CD4-positive, alpha-beta T cell treated with Interleukin-15 for 1 hour (primary cell): ENCODE measurements at places on chromosomes 5 and 9.

DNA sequence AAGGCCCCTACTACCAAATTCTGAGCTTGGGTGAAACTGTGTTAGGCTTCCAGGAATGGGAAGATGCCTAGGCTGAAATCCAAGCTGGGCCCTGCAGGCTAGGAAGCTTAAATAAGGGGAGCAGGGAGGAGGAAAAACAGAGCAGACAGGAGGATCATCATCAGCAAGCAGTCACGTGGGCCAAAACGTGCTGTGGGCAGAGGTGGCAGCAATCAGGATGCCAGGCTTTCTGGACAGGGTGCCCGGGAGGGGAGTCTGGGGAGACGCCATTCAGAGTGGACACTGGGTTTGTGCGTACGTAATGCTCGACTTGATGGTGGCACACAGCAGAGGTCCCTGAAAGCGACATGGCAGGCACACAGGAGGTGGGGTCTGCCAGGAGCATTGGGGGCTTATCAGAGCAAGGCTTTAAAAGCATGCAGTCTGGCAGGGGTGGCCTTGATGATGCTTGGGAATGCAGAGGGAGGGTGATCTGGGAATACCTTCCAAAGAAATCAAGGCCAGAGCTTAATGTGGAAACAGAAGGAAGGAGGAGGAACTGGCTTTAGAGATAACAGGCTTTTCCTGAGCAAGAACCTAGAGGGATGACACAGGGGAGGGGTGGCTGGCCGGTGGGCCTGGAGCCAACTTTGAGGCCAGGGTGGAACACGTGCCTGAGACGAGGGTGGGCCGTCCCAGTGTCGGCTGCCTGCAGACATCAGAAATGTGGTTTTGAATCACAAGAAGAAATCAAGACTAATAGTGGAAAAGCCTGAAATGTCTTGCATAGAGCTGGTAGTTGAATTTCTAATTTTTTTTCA lies 212.5 kb downstream of the GADD45G start:
- DNase-seq = no peak

- DNase-seq = no peak
Measured at GRCh38 chr5:31492869-31493268, 39.0 kb downstream of the DROSHA start.

DNA sequence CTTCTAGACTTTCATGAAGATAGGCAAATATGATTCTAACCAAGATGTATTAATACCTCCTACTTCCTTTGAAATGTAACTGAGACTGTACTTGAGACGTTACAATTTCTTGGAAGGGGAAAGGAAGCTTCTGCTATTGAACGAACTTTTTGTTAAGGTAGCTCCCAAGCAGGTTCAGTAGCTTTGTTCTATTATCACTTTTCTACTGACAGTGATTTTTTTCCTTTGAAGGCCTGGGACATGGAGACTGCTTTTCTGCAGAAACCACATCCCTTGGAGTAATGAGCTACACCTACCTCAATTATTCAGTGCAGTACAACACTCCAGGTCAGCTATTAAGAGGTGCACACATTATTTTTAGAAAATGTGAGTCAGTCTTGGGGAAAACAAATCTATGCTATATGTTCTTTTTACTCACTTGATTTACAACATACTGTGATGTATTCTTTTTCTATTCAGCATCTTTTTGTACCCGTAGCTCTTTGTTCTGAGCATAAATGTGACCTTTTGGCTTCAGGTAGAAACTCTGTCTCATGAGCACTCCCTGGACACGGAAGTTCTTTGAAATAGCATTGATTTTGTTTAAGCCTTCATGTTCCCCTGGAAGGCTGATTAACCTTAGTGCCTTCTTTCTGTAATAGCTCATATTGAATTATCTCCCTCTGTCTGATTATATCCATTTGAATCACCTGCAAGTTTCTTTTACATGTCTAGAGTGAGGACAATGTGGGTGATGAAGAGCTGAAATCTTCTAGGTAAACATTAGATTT lies 56.5 kb upstream of the CDKN2B start:
- no peak for DNase-seq

DNA sequence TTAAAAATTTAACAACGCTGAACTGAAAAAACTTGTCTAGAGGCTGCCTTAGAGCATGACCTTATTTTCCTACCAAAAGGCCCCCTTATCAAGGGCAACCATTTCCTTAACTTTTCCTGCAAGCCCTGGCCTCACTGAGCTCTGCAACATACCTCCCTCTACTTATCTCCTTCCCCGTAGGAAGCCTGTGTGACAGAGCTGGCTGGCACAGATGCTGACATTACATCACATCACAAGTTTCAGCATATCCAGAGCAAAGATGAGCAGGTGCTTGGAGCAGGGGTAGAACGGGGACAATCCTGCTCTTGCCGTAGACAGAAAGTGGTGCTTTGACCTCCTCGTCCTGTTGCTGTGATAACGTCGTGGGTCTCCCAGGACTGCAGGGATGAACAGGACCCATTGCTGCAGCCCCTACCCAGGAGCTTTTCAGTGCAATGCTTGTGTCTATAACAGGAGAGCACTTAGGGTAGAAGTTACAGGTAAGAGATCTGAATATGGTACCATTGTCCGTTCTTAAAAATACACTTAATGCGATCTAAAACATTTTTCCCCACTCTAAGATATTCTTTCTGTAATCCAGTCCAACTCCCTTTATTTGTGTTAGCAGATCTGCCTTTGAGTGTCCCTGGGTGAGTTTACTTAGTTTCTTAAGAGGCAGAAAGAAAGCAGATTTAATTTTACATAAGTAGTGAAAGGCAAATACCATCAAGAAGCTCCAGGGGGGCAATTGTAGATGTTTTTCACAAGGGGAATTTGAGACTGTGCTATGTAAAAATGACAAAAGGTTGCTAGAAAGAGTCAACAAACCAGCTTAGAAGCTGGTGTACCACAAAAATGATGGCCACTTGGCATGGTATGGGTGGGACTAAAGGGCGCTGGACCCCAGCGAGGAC lies 101.9 kb upstream of the EFNA5 start:
- no peak for DNase-seq

DNA sequence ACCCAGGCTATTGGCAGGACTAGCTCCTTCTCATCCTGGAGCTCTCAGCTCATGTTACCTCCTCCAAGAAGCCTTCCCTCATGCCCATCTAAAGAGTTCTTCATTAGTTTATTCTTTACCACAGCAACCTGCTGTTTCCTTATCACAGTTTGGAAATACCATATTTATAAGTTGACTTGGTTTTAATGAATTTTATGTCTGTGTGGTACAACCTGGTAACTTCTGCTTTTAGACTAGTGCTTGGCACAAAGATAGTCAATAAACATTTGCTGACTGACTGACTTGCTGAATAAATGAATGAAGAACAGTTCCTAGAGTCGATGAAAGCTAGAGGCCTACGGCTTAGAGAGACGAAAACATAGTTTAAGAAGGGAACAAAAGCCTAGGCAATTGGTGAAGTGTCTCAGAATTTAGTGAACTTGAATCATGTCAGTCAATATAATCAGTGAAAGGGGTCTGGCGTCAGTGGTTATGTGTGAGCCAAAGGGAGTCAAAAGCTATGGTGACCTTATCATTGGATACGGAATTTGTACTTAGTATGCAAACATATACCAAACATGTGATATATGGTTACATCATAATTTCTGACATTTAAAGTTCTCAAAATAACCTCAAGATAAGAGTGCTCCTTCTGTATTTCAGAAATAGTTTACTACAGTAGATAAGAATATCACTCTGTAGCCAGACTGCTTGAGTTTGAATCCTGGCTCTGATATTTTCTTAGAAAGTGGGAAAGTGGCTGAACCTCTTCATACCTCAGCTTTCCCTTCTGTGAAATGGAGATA lies 239.5 kb downstream of the MCTP1 start:
- DNase-seq = no peak

DNA sequence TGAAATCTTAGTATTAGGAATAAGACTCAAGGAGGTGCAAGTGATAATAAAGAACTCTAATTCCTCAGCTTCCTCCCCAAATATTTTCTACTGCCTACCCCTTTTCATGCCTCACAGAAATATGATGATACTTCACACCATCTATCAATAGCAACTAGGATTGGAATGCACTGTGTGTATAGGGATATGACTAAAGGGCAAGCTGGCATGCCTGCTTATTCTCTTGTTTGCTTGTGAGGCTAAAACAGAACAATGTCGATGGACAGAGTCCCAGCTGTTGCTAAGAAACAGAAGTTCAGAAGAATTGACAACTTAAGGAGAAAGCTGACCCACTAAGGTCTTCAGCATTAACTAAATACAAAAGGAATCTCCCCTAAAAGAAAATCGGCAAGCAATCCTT lies 9.7 kb upstream of the CHD1 start:
- no peak for DNase-seq

DNA sequence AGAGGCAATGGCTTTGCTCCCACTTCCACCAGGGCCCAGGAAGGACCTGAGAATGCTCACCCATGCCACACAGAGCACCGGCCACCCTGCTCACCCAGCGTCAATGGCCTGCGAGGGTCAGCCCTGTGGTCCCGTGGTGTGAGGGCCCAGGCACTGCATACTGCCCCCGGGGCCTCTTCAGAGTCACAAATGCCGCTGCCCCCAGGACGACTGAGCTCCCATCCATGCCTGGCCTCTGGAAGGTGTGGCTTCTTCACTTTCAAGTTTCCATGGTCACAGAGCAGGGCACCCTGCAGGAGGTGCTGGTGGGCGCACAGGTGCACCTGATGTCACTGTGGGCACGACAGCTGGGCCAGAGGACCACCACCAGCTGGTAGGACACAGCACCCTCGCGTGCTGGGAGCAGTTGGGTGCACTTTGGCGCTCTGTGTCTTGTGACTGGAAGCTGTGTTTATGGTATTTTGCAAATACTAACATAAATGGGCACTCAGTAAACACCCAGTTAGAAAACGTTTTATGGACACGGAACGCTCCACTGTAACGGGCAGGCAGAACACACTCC lies 12.5 kb upstream of the ZDHHC11 start:
- DNase-seq = no peak

GRCh38 chr5:73786043-73786831 lies 160.2 kb downstream of the ARHGEF28 start:
- no peak for DNase-seq

DNA sequence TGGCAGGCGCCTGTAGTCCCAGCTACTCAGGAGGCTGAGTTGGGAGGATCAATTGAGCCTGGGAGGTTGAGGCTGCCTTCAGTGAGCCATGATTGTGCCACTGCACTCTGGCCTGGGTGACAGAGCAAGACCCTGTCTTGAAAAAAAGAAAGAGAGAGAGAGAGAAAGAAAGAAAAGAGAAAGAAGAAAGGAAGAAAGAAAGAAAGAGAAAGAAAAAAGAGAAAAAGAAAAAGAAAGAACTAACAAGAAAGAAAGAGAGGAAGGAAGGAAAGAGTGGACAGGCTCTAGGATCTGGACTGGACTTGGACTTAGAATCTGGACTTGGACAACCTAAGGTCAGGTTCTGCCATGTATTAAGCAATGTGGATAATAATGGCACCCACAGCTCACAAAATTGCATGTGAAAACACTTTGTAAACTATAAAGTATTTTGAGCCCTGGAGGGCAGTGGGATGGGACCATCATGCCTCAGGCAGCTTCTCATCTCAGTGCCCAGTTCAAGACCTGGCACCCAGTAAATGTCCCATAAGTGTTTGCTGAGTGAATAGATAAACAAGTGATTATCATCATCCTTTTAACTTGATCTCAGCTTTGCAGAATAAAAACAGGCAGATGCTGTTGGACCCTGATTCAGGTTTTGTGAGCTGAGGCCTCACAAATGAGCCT lies 12.8 kb upstream of the PHF19 start:
- no peak for DNase-seq

DNA sequence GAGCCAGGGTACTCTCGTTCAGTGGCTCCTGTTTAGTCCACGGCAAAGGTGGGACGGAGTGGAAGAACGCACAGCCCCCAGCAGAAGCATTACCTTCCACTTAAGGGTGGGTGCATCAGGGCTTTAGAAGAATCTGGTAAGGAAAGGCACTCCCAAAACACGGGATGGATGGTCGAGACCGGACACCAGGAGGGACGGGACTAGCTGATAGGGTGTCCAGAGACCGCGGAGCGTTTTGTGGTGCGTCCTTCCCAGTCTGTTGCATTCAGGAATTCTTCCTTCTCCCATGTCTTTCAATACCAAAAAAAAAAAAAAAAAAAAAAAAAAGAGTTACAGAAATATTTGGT lies 545 bp upstream of the CTSV start:
- DNase-seq = no peak

GRCh38 chr5:56625541-56625940 lies 189.8 kb upstream of the MAP3K1 start:
- DNase-seq = no peak

- DNase-seq = no peak
Measured at GRCh38 chr5:318341-318897, 3.1 kb upstream of the AHRR start.

DNA sequence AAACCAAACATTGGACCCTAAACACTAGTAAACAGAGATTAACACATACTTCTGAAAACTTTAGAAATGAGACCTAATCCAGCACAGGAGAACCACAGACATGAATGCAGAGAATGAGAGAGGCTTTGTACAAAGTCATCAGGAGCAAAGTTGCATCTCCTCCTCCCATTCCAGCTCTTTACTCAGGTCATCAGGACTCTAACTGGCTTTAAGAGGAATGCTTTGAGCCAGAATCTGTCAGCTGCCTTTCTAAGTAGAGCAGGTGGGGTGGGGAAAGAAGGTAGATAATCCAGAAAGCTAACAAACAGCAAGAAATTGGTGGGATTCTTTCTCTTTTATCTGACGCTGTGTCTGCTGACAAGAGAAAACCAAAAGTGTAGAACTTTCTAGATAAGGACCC lies 582.7 kb upstream of the DMAC1 start:
- no peak for DNase-seq

GRCh38 chr9:114303571-114303970 lies 19.3 kb upstream of the ORM1 start:
- DNase-seq = no peak

GRCh38 chr5:142609142-142609541 lies 76.7 kb downstream of the FGF1 start:
- DNase-seq = no peak

- no peak for DNase-seq
Measured at GRCh38 chr9:93225417-93225816, 41.5 kb downstream of the WNK2 start.

GRCh38 chr5:137254119-137255090 lies 244.7 kb downstream of the SPOCK1 start:
- no peak for DNase-seq

DNA sequence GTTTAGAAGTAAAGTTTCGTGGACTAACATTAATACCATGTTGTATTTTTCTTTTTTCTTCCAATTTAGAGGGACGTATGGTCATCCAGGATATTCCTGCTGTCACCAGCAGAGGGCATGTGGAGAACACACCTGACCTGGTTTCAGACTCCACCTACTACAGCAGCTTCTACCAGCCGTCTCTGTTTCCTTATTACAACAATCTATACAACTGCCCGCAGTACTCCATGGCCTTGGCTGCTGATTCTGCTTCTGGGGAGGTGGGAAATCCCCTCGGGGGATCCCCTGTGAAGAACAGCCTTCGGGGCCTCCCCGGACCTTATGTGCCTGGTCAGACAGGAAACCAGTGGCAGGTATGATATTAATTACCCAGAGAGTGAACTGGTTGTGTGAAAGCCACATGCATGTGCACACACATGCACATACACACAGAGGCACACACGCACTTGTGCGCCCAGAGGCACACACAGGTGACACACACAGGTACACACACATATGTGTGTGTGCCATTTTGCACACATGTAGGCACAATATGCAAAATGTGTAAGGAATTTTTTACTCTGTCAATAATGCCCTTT lies 52.4 kb downstream of the DMRT1 start:
- DNase-seq = peak; percentile 61

- no peak for DNase-seq
Measured at GRCh38 chr9:92763721-92764380, 782 bp downstream of the BICD2 start.

GRCh38 chr9:77649109-77649812 lies 1.1 kb upstream of the GNA14 start:
- no peak for DNase-seq

- DNase-seq = no peak
Measured at GRCh38 chr9:69919461-69920061, 98.9 kb downstream of the CFAP95 start.
